ENCODE measurements at places on chromosomes 16 and 17.

DNA sequence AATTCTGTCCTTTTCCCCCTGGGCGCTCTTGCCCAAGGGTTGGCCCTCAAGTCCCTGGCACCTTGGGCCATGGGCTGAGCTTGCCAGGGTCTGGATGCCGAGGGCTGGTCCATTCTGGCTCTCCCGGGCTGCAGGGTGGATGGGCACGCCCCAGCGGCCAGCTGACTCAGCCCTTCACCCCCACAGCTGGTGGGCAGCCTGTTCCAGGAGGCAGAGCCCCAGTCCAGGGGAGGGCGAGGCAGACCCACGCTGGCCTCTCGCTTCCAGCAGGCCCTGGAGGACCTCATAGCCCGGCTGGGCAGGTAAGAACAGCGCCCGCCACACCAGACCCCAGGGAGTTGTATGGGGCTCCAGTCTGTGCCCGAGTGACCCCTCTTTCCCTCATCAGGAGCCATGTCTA, 15.0 kb downstream of the MYO15B start:
- DNase-seq, result no peak

GRCh38 chr17:10051112-10051511, 146.0 kb upstream of the RCVRN start:
- no peak for DNase-seq

DNA sequence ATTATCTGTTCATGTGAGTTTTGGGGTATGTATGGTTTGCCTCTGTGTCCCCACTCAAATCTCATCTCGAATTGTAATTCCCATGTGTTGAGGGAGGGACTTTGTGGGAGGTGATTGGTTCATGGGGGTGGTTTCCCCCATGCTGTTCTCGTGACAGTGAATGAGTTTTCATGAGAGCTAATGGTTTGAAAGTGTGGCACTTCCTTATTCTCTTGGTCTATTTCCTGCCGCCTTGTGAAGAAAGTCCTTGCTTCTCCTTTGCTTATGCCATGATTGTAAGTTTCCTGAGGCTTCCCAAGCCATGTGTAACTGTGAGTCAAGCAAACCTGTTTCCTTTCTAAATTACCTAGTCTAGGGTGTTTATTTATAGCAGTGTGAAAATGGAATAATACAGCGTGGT, 128.1 kb upstream of the HS3ST4 start:
- DNase-seq, result no peak

DNA sequence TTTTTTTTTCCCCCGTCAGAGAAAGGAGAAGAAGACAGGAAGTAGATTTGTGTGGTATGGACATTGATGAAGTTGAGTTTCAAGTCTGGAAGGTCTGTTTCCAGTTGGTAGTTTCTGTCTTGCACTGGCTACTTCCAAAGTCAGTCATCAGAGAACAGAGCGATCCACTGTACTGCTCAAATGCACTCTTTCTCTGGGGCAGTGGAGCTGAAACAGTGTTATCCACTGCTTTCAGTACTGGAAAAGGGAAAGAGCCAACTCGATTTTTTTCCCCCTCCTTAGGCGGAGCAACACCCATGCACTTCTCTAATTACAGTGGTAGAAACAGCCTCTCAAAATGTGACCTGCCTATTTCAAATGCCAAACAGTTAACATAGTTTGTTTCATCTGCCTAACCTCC, 7.4 kb downstream of the PRKCA start:
- no peak for DNase-seq

DNA sequence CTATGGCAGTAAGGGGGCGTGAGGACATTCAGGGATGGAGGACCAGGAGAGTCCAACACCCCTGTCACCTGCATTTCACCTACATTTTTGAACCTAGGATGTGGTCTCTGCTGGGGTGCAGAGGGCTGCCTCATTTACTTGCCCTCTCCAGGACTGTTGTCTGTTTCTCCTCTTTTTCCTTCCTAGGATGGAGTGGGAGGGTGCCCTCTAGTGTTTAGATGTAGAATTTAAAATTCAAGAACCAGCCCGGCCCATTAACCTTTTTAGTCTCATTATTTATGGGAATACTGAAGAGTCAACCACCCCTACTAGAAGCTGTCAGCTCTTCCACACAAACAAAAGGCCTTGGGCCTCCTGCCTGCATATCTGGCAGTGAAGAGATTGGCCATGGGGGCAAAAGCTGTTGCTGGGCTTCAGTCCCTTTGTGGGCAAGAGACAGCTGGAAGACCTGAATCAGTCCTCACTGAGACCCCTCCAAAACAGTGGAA, 2.5 kb upstream of the STARD3 start:
- DNase-seq, result no peak

- DNase-seq, result no peak
Measured at GRCh38 chr17:40821536-40821935, 878 bp downstream of the KRT10 start.

- DNase-seq, result no peak
Measured at GRCh38 chr16:7910116-7910515, 577.5 kb downstream of the RBFOX1 start.

DNA sequence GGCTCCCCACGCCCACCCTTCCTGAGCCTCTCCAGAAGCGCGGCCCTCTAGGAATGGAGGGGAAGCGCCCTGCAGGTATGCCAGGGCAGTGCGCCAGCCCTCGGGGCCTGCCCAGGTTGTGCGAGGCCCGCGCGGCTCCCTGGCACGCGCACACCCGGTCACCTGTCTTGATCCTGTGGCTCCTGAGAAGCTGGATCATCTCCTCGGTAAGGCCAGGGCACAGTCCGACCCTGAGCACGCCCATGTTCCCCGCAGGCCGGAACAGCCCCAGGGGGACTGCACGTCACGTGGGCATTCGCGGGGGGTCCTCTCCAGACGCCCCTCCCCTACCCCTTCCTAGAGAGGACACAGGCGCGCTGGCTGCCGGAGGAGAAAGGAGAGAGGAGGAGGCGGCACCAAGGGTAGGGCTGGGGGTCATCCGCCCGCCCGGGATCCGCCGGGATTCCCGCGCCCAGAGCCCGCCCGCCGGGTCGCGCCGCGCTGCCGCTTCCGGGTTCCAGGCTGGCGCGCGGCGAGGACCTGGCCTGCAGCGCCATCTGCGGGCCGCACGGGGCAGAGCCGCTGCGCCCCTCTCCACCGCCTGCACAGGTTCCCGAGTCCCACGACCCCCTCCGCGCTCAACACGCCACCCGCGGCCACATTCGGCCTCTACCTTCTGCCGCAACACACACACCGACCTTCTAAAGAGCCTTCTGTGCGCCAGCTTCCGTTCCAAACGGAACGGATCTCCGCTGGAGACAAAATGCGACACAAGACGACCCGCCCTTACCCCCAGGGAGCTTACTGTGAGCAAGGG, at the start of gene RAD51D:
Gene RAD51D (minus strand): TSS at position 491 of the 796 bp plus-strand sequence. CDS start 247 bp downstream, at position 244.
- DNase-seq, result peak; percentile 64

- DNase-seq, result no peak
Measured at GRCh38 chr17:44024271-44024663, 9.5 kb upstream of the TMEM101 start.

DNA sequence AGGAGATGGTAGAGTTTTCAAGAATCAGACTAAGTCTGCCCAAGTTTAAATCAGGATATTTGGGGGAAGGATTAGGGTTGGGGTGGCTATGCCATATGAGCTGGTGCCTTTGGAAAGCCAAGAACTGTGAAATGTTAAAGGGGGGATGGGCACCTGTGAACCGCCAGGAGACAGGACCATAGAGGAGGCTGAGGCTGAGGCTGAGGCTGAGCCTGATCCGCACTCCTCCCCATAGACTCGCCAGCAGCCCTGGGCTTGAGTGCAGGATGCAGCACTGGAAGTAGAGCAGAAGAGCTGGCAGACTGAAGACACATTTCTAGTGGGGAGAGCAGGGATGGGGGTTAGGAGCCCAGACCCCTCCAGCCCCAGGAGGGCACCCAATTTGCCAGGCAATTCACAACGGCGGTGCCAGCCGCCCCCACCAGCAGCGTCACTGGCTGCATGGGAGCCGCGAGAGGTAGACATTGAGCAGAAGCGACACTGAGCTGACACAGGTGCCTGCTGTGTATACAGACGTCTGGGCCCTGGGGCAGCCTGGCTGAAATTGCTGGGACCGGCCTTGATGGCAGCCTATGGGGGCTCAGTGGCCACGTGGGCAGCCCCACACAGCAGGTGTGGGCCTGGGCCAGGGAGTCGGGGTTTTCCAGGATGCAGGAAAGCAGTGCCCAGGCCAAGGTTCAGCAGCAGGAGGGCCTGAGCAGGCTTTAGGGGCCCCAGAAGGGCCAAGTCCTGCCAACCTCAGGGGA, 9.2 kb downstream of the PIMREG start:
- no peak for DNase-seq

DNA sequence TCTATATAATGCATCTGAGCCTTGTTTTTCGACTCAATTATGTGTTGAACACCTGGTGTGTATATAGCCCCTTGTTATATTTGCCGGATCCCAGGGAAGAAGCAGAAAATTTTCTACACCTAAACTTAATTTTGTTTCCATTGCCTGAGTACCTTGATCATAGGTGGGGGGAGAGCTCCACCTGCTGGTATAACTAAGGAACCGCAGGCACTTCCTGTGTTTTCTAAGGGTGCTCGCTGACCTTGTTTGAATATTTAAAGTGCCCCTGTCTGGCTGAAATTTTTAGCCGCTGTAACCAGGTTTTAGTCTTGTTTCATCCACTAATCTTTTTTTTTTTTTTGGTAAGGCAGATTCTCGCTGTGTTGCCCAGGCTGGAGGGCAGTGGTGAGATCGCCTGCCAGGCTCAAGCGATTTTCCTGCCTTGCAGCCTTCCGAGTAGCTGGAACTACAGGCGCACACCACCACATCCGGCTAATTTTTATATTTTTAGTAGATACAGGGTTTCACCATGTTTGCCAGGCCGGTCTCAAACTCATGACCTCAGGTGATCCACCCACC, 6.5 kb upstream of the NUBP1 start:
- peak; percentile 46 for DNase-seq

- no peak for DNase-seq
Measured at GRCh38 chr16:81710596-81710995, 68.5 kb upstream of the PLCG2 start.

- DNase-seq, result no peak
Measured at GRCh38 chr17:49573510-49574322, 2.0 kb upstream of the NXPH3 start.

DNA sequence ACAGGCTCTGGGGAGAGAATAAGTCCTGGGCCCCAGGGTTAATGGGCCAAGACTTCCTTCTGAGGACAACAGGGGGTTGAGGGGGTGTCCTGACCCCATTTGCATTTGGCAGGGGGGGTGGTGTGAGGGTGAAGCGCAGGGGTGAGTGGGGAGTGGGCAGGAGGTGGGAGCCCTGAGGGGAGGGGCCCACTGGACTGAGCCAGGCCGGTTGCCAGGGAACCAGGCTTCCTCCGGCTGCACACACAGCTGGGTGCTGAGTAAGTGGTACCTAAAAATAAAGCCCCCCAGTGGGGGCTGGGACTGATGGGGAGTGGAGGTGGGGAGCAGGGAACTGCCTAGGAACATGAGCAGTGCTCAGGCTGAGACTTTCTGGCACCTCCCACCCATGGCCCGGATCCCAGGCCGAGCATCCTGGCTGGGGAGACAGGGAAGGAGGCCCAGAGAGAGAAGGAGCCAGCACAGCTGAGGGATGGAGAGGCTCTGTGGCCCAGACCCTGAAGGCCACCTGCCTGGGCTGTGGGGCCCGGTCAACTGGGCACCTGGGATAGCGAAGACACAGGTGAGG, 7.5 kb upstream of the RASD1 start:
- DNase-seq, result no peak

DNA sequence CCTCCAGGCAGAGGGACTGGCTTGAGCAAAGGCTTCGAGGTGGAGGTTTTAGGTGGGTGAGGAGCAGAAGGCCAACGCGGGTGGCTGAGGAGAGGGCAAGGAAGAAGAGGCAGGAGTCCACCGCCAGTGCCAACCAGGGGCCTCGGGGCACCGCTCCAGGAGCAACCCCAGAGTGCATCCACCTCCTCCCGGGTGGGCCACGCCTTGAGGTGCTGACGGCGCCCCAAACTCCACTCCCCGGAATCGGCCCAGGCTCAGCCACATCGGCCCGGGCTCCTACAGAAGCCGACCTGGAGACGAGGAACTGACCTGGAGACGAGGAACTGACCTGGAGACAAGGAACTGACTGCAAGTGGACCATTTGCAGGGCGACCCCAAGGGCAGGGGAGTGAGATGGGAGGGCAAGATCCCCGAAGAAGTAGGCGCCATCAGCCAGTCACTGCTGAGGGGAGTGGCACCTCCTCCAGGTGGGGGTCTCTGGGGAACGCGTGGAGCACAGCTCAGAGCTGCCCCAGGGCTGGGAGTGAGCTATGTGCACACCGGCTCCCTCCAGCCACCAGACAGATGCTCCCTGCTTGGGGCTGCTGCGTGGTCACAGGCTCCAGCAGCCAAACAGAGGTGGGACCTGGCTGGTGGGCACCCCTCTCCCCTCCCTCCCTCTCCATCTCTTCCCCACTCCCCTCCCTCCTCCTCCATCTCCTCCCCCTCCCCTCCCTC, 29.2 kb upstream of the CBFA2T3 start:
- no peak for DNase-seq

GRCh38 chr17:61440697-61441096, 11.5 kb upstream of the TBX4 start:
- no peak for DNase-seq

All from stimulated activated CD4-positive, alpha-beta T cell treated with anti-CD3 and anti-CD28 coated beads, Interleukin-2, amount 100 ng/mL, for 4 hours (primary cell).